GM23338 (cell line): ENCODE measurements at places on chromosomes 5 and 9. TPM values are rescaled to one million over a fixed set of nuclear protein-coding genes. Genes with fewer than 3 reads are reported as not detected.

- H3K27me3 ChIP-seq: peaks cover 100% of the 10 kb centered on the region
- H3K36me3 ChIP-seq: no peaks in the 10 kb centered on the region
- H3K27ac ChIP-seq: no peak overlapping the region
These were observed 8.3 kb downstream of the OTP start for GRCh38 chr5:77630114-77630680.

GRCh38 chr5:159453209-159453608, 122.9 kb upstream of the IL12B start:
- H3K27ac ChIP-seq: no peak overlapping the region
- no peak for DNase-seq
- no peaks in the 10 kb centered on the region for H3K36me3 ChIP-seq
- H3K4me3 ChIP-seq: no peak overlapping the region

DNA sequence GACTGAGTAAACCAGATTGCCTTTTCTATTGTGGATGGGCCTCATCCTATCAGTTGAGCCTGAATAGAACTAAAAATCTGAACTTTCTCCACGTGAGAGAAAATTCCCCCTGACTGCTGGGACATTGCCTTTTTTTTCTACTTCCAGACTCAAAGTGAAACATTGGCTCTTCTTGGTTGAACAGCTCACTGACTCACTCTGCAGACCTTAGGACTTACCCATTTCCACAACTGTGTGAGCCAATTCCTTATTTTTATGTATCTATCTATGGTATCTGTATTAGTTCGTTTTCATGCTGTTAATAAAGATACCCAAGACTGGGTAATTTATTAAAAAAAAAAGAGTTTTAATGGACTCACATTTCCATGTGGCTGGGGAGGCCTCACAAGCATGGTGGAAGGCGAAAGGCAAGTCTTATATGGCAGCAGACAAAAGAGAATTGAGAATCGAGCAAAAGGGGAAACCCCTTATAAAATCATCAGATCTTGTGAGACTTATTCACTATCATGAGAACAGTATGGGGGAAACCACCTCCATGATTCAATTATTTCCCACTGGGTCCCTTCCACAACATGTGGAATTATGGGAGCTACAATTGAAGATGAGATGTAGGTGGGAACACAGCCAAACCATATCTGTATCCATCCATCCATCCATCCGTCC, 306.7 kb upstream of the SLC24A2 start:
- no peaks in the 10 kb centered on the region for H3K27me3 ChIP-seq
- no peak overlapping the region for H3K27ac ChIP-seq

- H3K36me3 ChIP-seq: 0 out of 2 replicates have a peak, but pooled peaks cover 13% of the 10 kb centered on the region
- H3K27me3 ChIP-seq: no peaks in the 10 kb centered on the region
- DNase-seq: peak; percentile 27
- H3K27ac ChIP-seq: no peak overlapping the region
- no peaks in the 10 kb centered on the region for H3K4me1 ChIP-seq
These were observed 18.6 kb downstream of the ZNF622 start for GRCh38 chr5:16446993-16447392.

GRCh38 chr5:127839496-127840197, 136.5 kb downstream of the CCDC192 start:
- no peaks in the 10 kb centered on the region for H3K36me3 ChIP-seq
- H3K27me3 ChIP-seq: no peaks in the 10 kb centered on the region
- no peak for DNase-seq
- H3K4me3 ChIP-seq: no peak overlapping the region

DNA sequence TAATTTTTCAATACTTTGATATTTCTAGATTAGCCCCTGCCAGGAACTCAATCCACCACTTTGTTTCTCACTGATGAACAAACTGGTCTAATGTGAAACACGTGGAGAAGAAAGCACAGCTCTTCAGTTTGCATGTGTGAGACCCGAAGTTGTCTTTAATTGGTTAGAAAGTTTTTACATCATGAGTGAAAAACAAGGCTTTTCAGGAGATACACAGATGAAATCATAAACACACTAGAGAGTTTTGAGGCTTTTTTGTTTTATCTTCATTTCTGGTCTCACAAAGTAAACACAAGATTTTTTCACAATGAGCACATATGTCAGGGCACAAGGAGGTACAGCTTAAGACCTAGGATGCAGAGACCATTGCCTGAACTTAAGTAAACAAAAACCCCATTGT, 84.5 kb upstream of the MOCS2 start:
- H3K4me3 ChIP-seq: no peak overlapping the region
- no peak for DNase-seq
- no peaks in the 10 kb centered on the region for H3K27me3 ChIP-seq
- no peaks in the 10 kb centered on the region for H3K4me1 ChIP-seq
- 0 out of 2 replicates have a peak, but pooled peaks cover 4% of the 10 kb centered on the region for H3K36me3 ChIP-seq
- H3K27ac ChIP-seq: no peak overlapping the region

GRCh38 chr9:19154135-19154612, 26.9 kb upstream of the PLIN2 start:
- H3K27me3 ChIP-seq: no peaks in the 10 kb centered on the region
- no peak overlapping the region for H3K27ac ChIP-seq
- H3K4me1 ChIP-seq: no peaks in the 10 kb centered on the region

GRCh38 chr9:4306066-4306776, 6.4 kb upstream of the GLIS3 start:
- no peaks in the 10 kb centered on the region for H3K36me3 ChIP-seq
- peaks cover 14% of the 10 kb centered on the region for H3K27me3 ChIP-seq
- no peak for DNase-seq
- no peak overlapping the region for H3K4me3 ChIP-seq

DNA sequence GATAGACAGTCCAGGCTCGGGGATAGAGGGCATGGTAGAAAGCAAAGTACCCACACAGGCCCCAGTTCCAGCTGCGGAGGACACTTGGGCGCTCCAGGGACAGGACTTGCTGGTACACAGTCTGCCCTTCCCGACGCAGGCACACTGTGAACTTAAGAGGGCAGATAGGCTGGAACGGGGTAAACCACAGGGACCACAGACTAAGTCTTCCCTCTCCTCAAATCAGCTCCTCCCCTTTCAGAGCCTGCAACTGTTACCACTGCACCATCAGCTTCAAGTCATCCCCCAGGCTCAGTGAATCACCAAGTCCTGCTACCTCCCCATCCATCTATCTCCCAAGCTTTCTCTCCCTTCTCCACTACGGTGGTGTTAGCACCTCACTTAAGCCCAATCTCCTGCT, 7.3 kb downstream of the GBA2 start:
- H3K27me3 ChIP-seq: no peaks in the 10 kb centered on the region
- peaks cover 9% of the 10 kb centered on the region for H3K4me1 ChIP-seq
- peaks cover 40% of the 10 kb centered on the region for H3K36me3 ChIP-seq
- DNase-seq: no peak
- H3K27ac ChIP-seq: no peak overlapping the region
- H3K4me3 ChIP-seq: no peak overlapping the region

DNA sequence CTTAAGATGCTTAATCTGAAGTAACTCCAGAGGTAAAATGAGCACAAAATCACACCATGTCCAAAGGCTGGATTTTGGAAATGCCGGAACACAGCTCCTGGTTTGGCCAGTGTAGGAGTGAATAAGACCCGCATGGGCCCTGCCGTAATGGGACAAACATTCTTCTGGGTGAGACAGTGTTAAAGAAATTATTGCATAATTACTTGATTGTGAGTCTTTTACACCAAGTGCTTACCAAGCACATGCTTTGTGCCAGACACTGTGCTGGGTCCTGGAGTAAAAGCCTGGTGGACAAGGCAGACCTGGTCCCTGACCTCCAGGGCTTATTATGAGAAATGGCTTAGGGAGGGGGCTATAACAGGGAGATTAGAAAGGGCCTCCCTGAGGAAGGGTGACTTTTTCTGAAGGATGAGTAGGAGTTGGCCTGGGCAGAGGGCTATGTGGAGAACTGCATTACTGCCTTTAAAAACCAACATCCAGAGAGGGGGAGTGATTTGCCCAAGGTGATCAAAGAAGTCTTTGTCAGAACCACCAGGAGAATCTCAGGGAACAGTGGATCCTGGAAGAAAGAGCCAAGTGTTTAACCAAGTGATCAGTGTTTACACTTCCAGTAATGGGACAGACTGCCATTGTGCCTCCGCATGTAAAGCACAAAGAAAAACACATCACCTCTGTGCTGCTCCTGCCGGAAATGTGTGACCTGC, 3.5 kb downstream of the PDE6A start:
- H3K4me3 ChIP-seq: no peak overlapping the region
- H3K36me3 ChIP-seq: no peaks in the 10 kb centered on the region
- H3K27me3 ChIP-seq: no peaks in the 10 kb centered on the region

- H3K27me3 ChIP-seq: no peaks in the 10 kb centered on the region
- no peaks in the 10 kb centered on the region for H3K36me3 ChIP-seq
- no peak overlapping the region for H3K27ac ChIP-seq
- H3K4me1 ChIP-seq: no peaks in the 10 kb centered on the region
- no peak overlapping the region for H3K4me3 ChIP-seq
These were observed 136.8 kb downstream of the MVB12B start for GRCh38 chr9:126463426-126463825.

DNA sequence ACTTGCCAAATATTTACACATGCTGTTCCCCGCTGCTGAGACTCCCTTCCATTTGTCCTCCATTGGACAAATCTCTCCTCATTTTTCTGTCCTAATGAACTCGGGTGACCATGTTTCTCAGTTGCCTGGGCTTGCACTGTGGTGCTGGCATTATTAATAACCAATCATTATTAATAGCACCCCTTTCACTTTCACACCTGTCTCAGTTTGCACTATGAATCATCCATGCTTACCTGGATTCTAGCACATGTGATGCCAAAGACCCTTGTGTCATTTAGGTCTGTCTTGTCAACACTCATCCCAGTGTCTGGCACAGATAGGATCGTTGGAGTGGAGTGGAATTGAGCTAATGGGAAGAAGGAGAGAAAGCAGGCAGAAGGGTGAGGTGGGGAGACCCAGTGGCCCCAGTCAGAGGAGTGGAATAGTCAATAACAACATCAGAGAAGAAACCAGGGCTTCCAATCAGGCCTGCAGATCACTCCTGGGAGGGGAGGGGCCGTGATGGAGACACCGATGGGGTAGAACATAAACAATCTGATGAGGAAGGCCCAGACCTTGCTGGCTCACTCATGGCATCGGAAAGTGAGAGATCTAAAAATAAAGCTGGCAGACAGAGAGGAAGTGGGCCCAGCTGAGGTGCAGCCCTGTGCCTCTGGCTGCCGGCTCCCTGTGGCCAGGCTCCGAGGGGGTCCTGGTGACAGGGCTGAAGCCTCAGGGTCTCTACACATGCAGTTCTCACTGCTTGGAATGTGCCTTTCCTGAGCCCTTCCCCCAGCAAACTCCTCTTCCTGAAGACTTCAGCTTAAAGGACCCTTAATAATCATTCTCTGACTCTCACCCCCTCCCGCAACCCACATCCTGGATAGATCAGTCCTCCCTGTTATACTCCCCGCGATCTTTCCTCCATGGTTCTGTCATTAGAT, 33.5 kb upstream of the CRB2 start:
- H3K27me3 ChIP-seq: no peaks in the 10 kb centered on the region
- no peak overlapping the region for H3K27ac ChIP-seq
- H3K4me1 ChIP-seq: peaks cover 4% of the 10 kb centered on the region
- H3K36me3 ChIP-seq: no peaks in the 10 kb centered on the region

DNA sequence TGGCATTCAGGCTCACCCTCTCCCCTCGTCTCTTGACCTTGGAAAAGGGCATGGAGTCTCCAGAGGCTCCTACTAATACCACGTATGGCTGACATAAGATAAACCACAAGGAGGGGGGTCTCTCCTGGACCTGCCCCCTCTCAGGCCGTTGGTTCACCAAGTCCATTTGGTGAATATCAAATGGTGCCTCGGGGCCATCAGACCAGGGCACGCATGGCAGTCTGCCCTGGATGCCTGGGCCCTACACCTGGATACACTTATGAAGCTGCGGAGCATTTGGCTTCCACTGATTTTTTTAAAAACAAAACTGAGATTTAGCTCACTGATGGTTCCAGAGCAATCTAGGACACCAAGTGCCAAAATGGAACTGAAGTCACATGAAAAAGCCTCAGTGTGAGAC, 40.3 kb upstream of the ZNF622 start:
- H3K36me3 ChIP-seq: no peaks in the 10 kb centered on the region
- peaks cover 13% of the 10 kb centered on the region; the same call in 1 of the 2 replicates for H3K4me1 ChIP-seq
- DNase-seq: no peak
- H3K27me3 ChIP-seq: no peaks in the 10 kb centered on the region
- no peak overlapping the region for H3K4me3 ChIP-seq

DNA sequence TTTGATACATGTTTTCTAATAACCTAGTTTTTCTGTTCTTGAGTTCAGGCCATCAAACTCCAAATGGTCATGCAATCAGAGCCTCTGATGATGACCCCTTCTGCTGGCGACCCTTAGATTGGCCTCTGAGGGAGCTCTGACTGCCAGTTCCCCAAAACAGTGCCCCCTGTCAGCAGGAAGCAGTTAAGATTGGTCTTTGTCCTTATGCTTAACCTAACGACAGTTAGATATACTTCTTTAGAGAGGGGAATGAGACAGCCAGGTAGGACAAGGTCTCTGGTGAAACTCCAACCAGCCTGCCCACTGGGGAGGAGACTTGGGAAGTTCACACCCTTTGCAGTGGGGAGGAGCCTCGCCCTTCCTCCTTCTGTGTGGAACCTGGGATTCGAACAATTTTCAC, 390.4 kb upstream of the KIF2A start:
- no peak overlapping the region for H3K27ac ChIP-seq
- no peak overlapping the region for H3K4me3 ChIP-seq
- no peaks in the 10 kb centered on the region for H3K36me3 ChIP-seq
- DNase-seq: peak; percentile 45
- no peaks in the 10 kb centered on the region for H3K4me1 ChIP-seq

GRCh38 chr5:97000391-97000790, 64.5 kb downstream of the LNPEP start:
- H3K4me3 ChIP-seq: no peak overlapping the region
- no peaks in the 10 kb centered on the region for H3K36me3 ChIP-seq
- no peak overlapping the region for H3K27ac ChIP-seq
- no peaks in the 10 kb centered on the region for H3K4me1 ChIP-seq
- no peaks in the 10 kb centered on the region for H3K27me3 ChIP-seq

DNA sequence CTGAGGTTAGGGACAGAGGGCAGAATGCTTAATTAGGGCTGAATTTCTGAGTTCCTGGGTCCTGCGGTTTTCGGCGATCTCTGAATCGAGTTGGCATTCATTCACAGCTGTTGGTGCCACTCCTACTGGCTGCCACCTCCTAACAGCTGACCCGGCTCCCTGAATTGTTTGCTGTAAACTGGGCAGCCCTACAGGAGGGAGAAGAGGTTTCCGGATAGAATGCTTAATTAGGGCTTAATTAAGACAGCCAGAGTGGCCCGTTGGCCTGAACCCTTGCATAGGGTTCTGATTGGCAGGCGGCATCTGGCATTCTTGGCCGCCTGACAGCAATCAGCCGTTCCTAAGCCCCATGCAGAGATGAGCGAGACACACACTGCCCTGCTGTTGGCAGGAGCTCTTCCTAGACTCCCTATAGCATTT, 25.7 kb downstream of the FRMPD1 start:
- no peak overlapping the region for H3K27ac ChIP-seq
- no peaks in the 10 kb centered on the region for H3K4me1 ChIP-seq
- H3K36me3 ChIP-seq: no peaks in the 10 kb centered on the region
- no peak for DNase-seq

GRCh38 chr9:121217609-121218292, 16.1 kb upstream of the RAB14 start:
- H3K27me3 ChIP-seq: no peaks in the 10 kb centered on the region
- H3K27ac ChIP-seq: no peak overlapping the region
- no peak for DNase-seq
- peaks cover 36% of the 10 kb centered on the region for H3K4me1 ChIP-seq
- H3K36me3 ChIP-seq: no peaks in the 10 kb centered on the region

PCAT7 gene
- total RNA-seq: 3.3 and 5.5 TPM in 2 replicates

TAS2R1 gene
- 0.31 TPM in 1 of 2 replicates, not detected in the other for total RNA-seq

CRB2 gene
- total RNA-seq: 9.8 and 10.2 TPM in 2 replicates

LCN9 gene
- not detected in 2 replicates for total RNA-seq

PRKAA1 gene
- total RNA-seq: 35.0 and 35.9 TPM in 2 replicates

GPR151 gene
- not detected in 2 replicates for total RNA-seq

NEK6 gene
- 10.4 and 11.2 TPM in 2 replicates for total RNA-seq

IL31RA gene
- total RNA-seq: not detected in 2 replicates

HK3 gene
- total RNA-seq: not detected in 2 replicates

MARVELD2 gene
- 24.1 and 24.8 TPM in 2 replicates for total RNA-seq
